SHP77 treated with DMSO at 0.1 percent for 48 hours (cell line): ENCODE measurements at places on chromosomes 1 and 21.

GRCh38 chr1:168959382-168959781 is 147.1 kb upstream of the ATP1B1 start:
- DNase-seq = no peak

DNA sequence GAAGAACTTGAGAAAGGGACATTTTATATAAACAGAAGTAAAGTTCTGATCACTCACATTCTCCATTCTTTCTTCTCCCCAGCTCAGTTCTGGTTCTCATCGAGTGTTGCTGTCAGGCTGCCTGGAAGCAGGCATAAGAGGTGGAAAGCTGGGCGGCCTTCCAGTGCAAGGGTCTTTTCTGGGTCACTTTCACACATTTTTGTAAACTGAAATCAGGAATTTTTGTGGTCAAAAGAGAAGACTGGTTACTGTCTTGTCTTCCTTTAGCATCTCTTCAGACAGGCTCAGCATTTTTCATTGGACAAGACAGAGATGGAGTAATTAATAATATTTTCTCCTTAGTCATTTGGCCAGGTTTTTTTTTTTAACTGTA is 93.7 kb downstream of the CTH start:
- DNase-seq = no peak

- DNase-seq = no peak
Observed at GRCh38 chr1:10048601-10049000, 15.8 kb downstream of the UBE4B start.

DNA sequence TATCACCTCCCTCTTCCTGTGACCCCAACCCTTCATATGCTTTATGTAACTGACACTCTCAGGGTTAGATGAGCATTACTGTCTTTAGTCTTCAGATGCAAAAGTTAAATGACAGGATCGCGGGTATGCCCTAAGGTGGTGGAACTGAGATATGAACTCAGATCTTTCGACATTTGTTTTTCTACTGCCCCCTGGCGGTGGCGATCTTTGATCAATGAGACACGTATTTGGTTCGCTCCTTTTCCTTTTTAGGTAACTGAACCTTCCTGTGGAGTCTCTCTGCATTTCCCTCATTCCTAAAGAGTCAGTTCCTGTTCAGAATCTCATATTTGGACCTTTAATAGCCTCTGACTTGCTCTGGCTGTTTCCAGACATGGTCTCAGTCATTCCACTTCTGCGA is 47.8 kb upstream of the ZP4 start:
- DNase-seq = no peak

DNA sequence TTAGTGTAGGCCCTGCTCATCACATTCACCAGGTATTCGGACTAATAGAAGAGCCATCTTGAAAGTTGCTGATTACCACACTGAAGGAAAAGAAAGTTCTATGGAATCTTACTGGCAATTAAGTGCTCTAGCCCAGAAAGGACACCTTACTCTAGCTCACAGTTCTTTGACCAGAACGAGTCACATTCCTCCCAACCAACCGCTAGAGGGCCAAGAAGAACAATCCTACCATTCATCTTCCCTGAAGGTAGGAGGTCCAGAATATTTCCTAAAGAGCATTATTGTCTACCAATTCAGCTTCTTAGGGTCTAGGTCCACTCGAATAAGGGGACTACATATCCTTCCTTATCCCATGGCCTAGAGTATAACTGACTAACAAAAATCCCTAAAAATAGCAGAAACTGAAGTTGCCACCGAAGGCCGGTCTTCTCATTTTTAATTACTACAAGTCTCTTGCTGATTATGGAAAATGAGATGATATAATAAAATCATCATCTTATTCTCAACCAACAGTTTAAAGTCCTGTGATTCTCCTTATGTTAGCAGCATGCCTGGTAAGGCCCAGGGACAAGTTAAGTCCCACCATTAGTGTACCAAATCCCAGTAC is 2.7 kb upstream of the FMO1 start:
- no peak for DNase-seq

DNA sequence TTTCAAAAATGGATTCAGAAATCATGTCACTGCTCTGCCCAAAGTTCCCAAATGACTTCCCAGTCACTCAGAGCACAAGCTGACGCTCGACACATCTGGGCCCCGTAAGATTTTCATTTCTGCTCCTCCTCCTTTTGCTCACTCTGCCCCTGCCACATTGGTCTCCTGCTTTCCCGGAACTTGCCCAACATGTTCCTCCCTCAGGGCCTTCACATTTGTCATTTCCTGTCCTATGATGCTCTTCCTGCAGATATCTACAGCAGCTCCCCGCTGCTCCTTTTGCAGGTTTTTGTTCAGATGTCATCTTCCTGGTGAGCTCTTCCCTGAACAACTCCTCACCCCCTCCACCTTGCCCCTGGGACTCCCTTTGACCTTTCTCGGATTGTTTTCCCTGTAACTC is 58.5 kb upstream of the IVNS1ABP start:
- no peak for DNase-seq

DNA sequence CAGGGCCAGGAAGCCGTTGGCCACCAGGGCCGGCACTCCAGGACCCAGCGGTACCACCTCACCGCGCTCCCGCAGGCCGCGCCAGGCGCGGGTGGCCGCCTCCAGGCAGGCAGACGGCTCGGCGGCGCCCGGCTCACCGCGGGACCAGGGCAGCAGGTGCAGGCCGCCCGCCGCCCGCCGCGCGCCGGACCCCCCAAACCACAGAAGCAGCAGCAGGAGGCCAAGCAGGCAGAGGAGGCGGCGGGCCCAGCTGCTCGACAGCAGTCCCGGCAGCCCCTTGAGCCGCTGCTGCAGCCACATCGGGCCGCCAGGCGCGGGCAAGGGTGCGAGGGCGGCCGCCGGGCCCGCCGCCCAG is 312 bp downstream of the KIAA2013 start:
- DNase-seq = no peak

DNA sequence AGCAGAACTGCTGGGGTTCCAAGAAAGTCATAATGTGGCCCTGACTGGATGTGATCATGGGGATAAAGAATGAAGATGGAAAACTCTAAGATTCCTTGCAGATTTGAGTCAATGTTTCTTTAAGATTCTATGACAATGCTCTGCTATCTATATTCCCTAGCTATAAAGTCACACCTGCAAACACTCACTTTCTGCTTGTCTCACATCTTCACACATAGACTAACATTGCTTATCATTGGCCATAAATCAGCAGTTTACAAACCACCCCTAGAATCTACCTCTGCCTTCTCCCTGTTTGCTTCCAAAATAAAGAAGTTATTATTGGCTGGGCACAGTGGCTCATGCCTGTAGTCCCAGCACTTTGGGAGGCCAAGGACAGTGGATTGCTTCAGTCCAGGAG is 33.1 kb upstream of the NPL start:
- no peak for DNase-seq

GRCh38 chr1:224739997-224740684 is 124.0 kb downstream of the CNIH3 start:
- no peak for DNase-seq

GRCh38 chr1:171366085-171366484 is 52.1 kb downstream of the FMO4 start:
- no peak for DNase-seq

- DNase-seq = no peak
Observed at GRCh38 chr1:160706526-160707235, 4.9 kb downstream of the CD48 start.

DNA sequence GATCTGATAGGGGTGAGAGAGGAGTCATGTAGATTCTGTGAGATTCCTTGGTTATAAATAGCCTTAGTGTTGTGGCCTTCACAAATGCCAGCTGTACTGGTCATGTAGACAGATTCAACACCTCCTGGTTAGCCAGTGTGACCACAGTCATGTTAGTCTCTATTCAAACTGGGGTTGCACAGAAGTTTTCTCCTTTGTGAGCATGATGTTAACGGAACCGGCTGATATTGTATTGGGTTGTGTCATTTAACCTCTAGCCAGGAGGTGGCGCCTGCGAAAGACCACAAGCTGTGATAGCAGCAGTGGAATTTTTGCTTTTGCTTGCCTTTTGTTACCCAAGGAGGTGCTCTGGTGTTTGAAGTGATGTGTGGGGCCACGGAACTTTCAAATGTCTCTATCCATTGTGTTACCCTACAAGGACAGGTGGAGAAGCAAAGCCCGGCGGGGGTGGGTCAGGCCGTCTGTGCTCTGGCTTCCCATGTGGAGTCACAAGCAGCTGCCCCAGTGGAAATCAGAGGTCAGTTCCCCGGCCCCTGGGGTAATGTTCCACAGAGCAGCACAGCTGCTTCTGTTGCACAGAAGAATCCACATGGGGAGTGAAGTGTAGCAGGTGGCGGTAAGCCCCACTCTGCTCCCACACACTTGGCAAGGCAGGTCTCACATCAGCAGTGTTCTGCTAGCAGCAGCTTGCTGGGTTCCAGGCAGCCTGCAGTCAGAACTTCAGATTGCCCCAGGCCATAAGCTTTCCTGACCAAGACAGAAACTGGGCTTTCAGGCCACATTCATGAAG is 112.6 kb downstream of the ADAMTS1 start:
- no peak for DNase-seq

DNA sequence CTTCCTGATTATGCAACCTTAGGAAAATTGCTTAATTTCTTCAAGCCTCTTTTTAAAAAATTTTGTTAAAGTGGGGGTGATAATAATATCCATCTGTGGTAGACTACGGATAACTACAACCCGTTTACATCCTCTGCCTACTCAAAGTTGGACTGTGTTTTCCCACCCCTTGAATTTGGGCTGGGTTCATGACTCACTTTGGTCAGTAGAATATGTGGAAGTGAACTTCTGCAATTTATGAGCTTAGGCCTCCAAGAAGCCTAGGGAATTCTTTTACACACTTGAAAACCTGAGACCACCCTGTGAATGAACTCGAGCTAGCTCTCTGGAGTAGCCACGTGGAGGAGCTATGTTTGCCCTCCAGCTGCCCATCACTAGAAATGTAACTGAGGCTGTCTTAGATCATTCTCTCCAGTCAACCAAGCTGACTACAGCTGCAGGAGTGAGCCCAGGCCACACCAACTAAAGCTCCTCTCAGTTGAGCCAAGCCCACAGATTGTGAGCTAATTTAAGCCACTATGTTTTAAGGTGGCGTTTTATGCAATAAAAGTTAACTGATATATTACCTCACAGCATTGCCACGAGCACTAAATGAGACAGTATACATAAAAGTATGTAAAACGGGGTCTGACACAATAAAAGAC is 29.6 kb upstream of the CACHD1 start:
- no peak for DNase-seq

DNA sequence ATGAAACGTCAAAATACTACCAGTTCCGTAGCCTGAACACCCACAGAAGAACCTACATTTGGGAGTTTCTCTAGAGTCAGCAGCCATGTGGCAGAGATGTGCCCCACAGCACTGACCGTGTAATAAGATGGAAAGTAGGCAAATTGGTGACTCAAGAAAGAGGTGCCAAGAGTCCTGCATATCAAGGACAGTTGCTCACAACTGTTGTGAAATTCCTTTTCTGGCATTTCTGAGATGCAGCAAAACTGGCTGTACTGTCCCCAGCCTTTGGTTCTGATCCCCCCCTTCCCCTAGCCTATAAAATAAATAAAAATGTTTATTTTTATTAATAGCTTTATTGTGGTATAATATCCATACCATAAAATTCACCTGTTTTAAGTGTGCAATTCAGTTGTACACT is 324.0 kb downstream of the PCP4 start:
- no peak for DNase-seq

DNA sequence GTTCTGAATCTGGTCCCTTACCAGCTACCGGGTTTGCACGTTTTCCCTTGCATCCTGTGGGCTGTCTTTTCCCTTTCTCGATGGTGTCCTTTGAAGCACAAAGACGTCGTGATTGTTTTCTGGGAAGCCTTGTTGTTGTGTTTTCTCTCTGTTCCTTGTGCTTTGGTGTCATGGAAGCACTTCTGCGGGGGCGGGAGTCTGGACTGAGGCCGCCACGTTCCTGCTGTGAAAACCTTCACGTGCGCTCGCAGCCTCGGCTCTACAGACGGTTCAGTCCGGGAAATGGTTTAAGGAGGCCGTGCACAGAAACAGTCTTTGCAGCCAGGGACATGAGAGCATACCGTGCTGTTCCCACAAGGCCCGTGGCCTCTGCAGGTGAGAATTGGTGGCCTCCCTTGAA is 68.5 kb downstream of the SKI start:
- DNase-seq = no peak

DNA sequence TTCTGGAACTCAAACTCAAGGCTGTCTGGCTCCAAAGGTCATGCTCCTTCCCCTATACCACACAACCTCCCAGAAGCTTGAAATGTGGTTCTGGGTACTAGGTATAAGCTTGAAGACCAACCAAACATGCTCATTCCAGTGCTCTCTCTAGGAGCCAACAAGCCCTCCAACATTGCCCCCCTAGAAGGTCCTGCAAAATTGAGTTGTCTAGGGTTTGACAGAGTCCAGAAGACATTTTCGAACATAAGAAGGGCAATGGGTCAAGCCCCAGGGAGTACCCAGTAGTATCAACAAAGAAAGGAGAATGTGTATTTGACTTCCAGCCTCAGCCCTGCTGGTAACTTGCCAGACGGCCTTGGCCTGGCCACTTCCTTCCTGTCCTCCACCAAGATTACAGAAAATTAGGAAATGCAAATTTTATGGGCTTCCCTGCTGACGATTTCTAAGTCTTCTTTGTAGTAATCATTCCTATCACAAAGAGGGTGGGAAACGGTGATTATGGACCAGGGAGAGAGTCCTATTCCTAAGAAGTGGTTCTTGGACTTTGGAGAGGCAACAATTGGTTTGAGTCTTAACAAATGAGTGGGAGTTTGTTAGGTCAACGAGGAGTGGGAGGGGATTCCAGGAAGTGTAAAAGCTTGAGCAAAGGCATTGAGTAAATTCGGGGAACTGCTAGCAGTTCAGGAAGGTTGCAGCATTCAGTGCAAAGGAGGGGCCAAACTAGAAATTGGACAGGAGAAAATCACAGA is 18.7 kb upstream of the SLAMF1 start:
- DNase-seq = no peak

DNA sequence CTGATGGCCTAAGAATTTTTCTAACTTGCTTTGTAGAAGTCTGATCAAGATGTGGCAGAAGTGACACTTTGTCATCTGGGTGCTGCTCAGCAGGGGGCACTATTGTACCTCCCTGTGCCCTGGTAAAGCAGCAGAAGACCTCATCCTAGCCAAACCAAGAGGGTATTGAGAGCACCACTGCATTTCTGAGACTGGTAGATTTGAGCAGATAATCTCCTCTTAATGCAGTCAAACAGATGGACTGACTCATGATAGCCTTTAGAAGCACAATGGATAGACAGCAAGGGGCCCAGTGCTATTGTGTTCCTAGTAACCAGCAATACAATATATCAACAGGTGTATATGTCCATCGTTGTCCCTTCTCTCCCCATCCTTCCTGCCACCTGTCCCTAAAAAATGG is 5.7 kb downstream of the TPM3 start:
- DNase-seq = peak; percentile 81

DNA sequence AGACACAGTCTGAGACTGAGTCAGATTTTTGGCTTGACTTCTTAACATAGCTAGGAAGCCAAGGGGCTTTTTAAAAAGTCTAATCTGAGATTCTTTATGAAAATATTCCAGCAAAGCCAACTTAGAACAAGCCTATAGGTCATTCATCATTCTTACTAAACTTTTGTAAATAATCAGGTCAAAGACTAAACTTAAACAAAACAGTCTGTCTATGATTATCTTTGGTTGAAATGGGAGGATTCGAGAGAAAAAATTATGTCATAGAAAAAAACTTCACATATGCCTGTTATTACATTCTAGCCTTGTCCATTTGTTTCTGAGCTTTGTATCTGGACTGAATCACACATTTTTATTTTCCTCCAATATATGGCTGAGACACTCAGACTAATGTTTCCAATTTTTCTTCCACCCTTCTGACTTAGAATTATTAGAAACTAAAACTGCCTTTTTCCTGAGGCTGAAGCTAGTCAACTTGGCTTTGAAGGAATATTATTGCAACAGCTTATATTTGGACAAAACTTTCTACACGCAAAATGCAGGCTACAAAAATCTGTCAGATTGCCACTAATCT is 83.3 kb downstream of the ETS2 start:
- no peak for DNase-seq

- no peak for DNase-seq
Observed at GRCh38 chr1:38889589-38889988, 8.2 kb upstream of the GJA9 start.
